ENCODE measurements at places on chromosomes 16 and 17. TPM values are rescaled to one million over a fixed set of nuclear protein-coding genes. Genes with fewer than 3 reads are reported as not detected.

- no peaks in the 10 kb centered on the region for H3K36me3 ChIP-seq
- H3K27me3 ChIP-seq: peaks cover 35% of the 10 kb centered on the region
- H3K27ac ChIP-seq: peak overlapping the region; percentile 72
- peaks cover 14% of the 10 kb centered on the region for H3K4me1 ChIP-seq
Observed at GRCh38 chr16:1331712-1332617, 1.5 kb upstream of the BAIAP3 start.

DNA sequence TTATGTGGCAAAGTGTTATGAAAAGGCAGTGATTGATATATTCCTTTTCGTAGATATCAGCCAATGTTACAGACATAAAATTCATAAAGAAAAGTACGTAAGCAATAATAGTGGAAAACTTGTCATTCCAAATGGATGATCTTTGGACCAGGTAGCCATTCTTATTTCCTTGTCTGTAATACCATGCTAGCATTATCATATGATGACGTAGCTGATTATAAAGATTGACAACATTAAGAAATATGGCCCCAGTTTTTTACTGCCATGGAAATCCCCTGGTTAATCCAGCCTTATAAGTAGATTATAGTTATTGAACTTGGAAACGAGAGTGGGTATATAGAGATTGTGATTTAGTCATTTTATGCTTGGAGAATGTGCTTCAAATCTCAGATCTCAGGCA lies 8.8 kb downstream of the TANC2 start:
- DNase-seq: no peak
- H3K4me1 ChIP-seq: peaks cover 9% of the 10 kb centered on the region
- peaks cover 21% of the 10 kb centered on the region for H3K36me3 ChIP-seq

GRCh38 chr16:27879601-27880247 lies 183.8 kb downstream of the GSG1L start:
- peaks cover 17% of the 10 kb centered on the region for H3K36me3 ChIP-seq
- peaks cover 21% of the 10 kb centered on the region for H3K27me3 ChIP-seq
- H3K4me3 ChIP-seq: no peak overlapping the region
- H3K27ac ChIP-seq: no peak overlapping the region
- H3K4me1 ChIP-seq: no peaks in the 10 kb centered on the region

DNA sequence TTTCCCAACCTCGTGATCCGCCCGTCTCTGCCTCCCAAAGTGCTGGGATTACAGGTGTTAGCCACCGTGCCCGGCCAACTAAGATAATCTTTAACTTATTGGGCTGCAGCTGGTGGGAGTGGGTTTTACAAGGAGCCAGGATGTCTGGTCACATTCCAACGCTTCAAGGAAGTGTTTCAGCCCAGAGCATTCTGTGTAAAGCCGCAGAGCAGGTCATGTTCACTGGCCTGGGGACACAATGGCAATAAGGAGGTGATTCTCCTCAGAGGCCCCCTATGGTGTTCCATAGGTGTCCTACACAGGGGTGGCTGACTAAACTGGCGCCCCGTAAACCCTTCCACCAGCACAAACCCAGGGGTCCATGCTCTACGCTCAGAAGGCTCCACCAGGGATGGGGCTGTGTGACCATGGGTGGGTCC lies 1.2 kb downstream of the QPRT start:
- peak overlapping the region; percentile 91 for H3K4me3 ChIP-seq
- H3K27me3 ChIP-seq: no peaks in the 10 kb centered on the region
- DNase-seq: no peak
- H3K36me3 ChIP-seq: peaks cover 37% of the 10 kb centered on the region
- H3K4me1 ChIP-seq: peaks cover 37% of the 10 kb centered on the region

- no peak overlapping the region for H3K4me3 ChIP-seq
- H3K27me3 ChIP-seq: no peaks in the 10 kb centered on the region
- no peak for DNase-seq
Observed at GRCh38 chr17:75822119-75822799, 21.9 kb downstream of the UNC13D start.

- H3K36me3 ChIP-seq: peaks cover 8% of the 10 kb centered on the region
- H3K4me1 ChIP-seq: peaks cover 9% of the 10 kb centered on the region
- no peak overlapping the region for H3K4me3 ChIP-seq
- no peak overlapping the region for H3K27ac ChIP-seq
Observed at GRCh38 chr17:77303620-77304019, 162.9 kb downstream of the SEC14L1 start.

- H3K27ac ChIP-seq: no peak overlapping the region
- H3K36me3 ChIP-seq: no peaks in the 10 kb centered on the region
- peak; percentile 67 for DNase-seq
- no peak overlapping the region for H3K4me3 ChIP-seq
- H3K4me1 ChIP-seq: peaks cover 16% of the 10 kb centered on the region
- H3K27me3 ChIP-seq: no peaks in the 10 kb centered on the region
Observed at GRCh38 chr17:9402590-9403199, 172.9 kb downstream of the STX8 start.

DNA sequence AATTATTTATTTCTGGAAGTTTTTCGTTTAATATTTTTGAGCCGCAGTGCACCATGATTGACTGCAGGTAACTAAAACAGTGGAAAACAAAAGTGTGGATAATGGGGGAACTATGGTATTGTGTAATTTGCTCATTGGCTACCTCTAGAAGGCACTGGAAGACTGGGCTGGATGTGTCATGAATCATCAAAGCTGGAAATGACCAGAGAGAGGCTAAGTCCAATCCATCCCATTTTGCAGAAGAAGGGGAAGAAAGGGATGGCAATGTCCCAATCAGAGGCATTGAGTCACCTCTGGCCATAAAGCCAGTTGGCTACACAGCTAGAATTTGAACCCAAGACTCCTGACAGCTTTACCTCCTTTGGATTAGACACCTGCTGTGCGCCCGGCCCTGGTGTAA lies 29.3 kb downstream of the GLP2R start:
- no peaks in the 10 kb centered on the region for H3K27me3 ChIP-seq
- DNase-seq: no peak
- no peaks in the 10 kb centered on the region for H3K4me1 ChIP-seq
- H3K36me3 ChIP-seq: no peaks in the 10 kb centered on the region
- H3K27ac ChIP-seq: no peak overlapping the region

GRCh38 chr16:70657956-70658355 lies 11.6 kb downstream of the IL34 start:
- H3K27ac ChIP-seq: no peak overlapping the region
- H3K4me1 ChIP-seq: peaks cover 19% of the 10 kb centered on the region
- H3K36me3 ChIP-seq: no peaks in the 10 kb centered on the region
- no peaks in the 10 kb centered on the region for H3K27me3 ChIP-seq
- DNase-seq: no peak
- no peak overlapping the region for H3K4me3 ChIP-seq

Gene CAPNS2
- not detected for total RNA-seq

- no peak overlapping the region for H3K27ac ChIP-seq
- peak; percentile 79 for DNase-seq
- H3K27me3 ChIP-seq: peaks cover 27% of the 10 kb centered on the region
- peaks cover 16% of the 10 kb centered on the region for H3K36me3 ChIP-seq
- peak overlapping the region; percentile 73 for H3K4me3 ChIP-seq
- H3K4me1 ChIP-seq: peaks cover 7% of the 10 kb centered on the region
Observed at GRCh38 chr16:89711601-89712273, 9.0 kb downstream of the VPS9D1 start.

GRCh38 chr17:77345260-77345910 lies 204.6 kb downstream of the SEC14L1 start:
- no peak overlapping the region for H3K4me3 ChIP-seq
- peak; percentile 1 for DNase-seq
- H3K27ac ChIP-seq: no peak overlapping the region
- peaks cover 12% of the 10 kb centered on the region for H3K36me3 ChIP-seq
- no peaks in the 10 kb centered on the region for H3K27me3 ChIP-seq

GRCh38 chr16:84685210-84685609 lies 14.6 kb upstream of the USP10 start:
- peaks cover 4% of the 10 kb centered on the region for H3K36me3 ChIP-seq
- peaks cover 21% of the 10 kb centered on the region for H3K4me1 ChIP-seq
- H3K27me3 ChIP-seq: peaks cover 3% of the 10 kb centered on the region
- H3K27ac ChIP-seq: no peak overlapping the region

DNA sequence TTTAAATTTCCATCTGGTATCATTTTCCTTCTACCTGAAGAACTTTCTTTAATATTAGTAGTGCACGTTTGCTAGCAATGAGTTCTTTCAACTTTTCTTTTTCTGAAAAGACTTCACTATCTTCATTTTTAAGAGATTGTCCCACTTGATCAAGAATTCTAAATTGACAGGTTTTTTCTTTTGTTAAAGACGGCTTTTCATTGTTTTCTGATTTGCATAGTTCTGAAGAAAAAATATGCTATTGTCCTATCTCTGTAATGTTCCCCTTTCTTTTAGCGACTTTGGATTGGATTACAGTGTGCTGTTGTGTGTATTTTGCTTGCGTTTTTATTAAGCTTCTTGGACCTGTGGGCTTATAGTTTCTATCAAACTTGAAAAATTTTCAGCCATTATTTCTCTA lies 126.3 kb upstream of the NACA2 start:
- no peaks in the 10 kb centered on the region for H3K4me1 ChIP-seq
- no peak overlapping the region for H3K4me3 ChIP-seq
- H3K27ac ChIP-seq: no peak overlapping the region
- no peaks in the 10 kb centered on the region for H3K27me3 ChIP-seq
- H3K36me3 ChIP-seq: peaks cover 40% of the 10 kb centered on the region
- no peak for DNase-seq

Gene MEFV
- 0.21 TPM for total RNA-seq

Gene GTF3C1
- total RNA-seq: 116 TPM

GRCh38 chr16:47887496-47887895 lies 268.3 kb downstream of the ABCC12 start:
- 0 out of 2 replicates have a peak, but pooled peaks cover 3% of the 10 kb centered on the region for H3K36me3 ChIP-seq
- peak; percentile 26 for DNase-seq
- peaks cover 61% of the 10 kb centered on the region for H3K4me1 ChIP-seq
- H3K27me3 ChIP-seq: no peaks in the 10 kb centered on the region

DNA sequence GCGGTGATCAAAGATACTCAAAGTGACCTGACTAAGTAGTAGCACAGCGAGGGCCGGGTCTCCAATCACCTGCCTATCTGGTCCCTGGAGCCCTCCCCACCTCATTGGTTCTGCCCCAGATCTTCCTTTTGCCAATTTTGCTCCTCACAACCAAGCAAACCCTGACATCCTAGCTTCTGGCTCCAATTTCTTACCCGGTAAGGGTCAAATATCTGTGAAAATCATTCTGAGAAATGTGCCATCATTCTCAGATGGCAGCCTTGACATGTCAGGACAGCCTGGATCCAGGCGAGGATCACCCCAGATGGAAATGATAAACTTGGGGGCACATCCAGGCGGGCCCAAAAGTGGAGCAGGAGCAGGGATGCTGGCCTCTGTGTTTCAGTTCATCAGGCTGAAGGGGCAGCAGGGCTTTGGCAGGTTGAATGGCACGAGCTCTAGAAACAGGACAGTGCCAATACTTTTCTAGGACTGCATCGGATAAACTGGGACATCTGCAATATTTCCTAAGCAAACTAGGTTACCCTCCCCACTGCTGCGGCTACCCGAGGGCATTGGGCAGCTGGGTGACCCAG lies 83.9 kb downstream of the SHISA6 start:
- no peak for DNase-seq
- peaks cover 4% of the 10 kb centered on the region for H3K27me3 ChIP-seq
- peaks cover 67% of the 10 kb centered on the region for H3K36me3 ChIP-seq
- H3K4me3 ChIP-seq: no peak overlapping the region

DNA sequence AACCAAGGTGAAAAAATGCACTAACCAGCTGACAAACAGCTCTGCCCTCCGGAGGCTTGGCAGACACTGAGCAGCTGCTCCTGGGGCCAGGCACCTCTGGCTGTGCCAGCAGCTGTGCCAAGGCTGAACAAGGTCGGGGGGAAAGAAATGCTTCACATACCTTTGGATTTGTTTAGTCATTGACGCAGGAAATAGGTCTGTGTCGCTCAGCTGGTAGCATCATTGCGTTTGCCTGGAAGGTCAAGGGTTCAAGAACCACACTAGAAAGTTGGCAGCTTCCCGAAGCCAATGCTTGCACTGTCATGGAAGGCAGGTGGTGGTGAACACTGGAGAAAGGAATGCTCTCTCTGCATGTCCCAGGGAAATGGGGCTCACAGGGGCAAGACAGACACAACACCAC lies 63.5 kb downstream of the PCTP start:
- no peak for DNase-seq
- H3K27ac ChIP-seq: no peak overlapping the region
- H3K4me1 ChIP-seq: no peaks in the 10 kb centered on the region
- no peak overlapping the region for H3K4me3 ChIP-seq

Gene FZD2
- 42.8 TPM for total RNA-seq

Gene GNGT2
- total RNA-seq: 0.70 TPM

DNA sequence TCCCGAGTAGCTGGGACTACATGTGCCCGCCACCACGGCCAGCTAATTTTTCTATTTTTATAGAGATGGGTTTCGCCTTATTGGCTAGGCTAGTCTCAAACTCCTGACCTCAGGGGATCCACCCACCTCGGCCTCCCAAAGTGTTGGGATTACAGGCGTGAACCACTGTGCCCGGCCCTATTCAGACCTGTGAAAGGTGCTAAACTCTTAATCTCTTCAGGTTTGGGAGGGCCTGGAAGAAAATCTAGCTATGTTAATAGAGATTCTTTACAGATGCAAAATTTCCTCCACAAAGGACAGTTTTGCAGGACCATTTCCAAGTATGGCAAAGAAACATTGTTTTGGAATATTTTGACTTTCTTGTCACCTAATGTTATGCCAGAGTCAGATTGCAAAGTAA lies 3.1 kb upstream of the PLA2G15 start:
- no peaks in the 10 kb centered on the region for H3K36me3 ChIP-seq
- H3K4me1 ChIP-seq: peaks cover 11% of the 10 kb centered on the region
- no peak overlapping the region for H3K27ac ChIP-seq
- DNase-seq: no peak
- no peak overlapping the region for H3K4me3 ChIP-seq

Gene TM4SF5
- not detected for total RNA-seq

DNA sequence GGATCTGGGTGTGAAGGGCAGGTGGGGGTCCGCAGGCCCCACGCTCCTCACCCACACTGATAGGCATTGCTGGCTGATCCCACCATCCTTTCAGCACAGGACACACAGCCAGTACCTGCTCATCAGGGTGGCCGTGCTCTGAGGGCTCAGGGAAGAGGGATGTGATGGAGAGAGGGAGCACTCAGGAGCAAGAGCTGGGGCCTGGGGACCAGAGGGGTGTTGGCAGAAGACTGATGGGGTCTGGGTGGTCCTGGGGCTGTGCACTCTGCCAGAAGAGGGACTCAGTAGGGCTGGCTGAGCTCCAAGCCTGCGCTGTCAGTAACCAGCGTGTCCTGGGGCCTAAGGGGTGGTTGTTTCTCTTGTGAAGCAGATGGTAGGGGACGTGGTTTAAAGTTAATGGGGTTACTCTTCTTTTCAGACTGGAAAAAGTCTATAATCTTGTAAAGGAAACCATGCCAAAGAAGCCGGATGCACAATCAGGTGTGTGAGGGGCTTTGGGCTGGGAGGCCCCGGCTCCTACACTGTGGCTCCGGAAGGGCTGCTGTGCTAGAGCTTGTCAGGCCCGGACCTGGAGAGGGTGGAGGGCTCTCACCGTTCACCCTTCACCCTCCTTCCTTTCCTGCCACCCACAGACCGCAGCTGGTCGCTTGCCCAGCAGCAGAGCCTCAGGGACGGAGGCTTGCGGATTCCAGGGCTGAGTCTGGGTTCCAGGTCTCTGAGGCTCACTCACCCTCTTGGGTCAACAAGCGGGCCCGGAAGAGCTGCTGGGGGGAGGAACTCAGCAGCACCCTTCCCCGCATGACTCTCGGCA lies 27.8 kb downstream of the POLR3E start:
- no peaks in the 10 kb centered on the region for H3K27me3 ChIP-seq
- DNase-seq: no peak
- no peak overlapping the region for H3K27ac ChIP-seq
- peaks cover 31% of the 10 kb centered on the region for H3K36me3 ChIP-seq

Gene CDH1
- total RNA-seq: 265 TPM

- peaks cover 54% of the 10 kb centered on the region for H3K4me1 ChIP-seq
- DNase-seq: no peak
- peak overlapping the region; percentile 82 for H3K27ac ChIP-seq
- peaks cover 8% of the 10 kb centered on the region for H3K36me3 ChIP-seq
Observed at GRCh38 chr17:933312-934073, 46.1 kb downstream of the NXN start.
